Small intestine (tissue), 16 donors: ENCODE measurements at places on chromosomes 1 and 21.

DNA sequence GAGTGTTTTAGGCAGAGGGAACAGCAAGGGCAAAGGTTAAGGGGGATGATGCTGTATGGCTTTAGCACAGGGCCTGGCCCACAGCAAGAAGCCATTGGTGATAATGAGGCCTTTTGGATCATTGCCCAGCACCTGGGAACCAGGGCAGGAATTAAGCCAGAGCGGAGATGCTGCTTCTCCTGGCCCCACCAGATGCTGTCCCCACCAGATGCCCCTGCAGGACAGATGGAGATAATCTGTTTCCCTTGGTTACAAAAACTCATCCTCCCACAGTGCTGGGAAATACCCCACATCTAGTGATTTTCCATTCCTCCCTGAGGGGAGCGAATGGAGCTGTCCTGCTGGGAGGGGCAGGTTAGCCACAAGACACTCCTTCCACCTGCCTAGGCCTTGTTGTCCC lies 18.8 kb downstream of the OPRD1 start:
- no peaks in the 10 kb centered on the region for H3K27me3 ChIP-seq
- H3K36me3 ChIP-seq: no peaks in the 10 kb centered on the region
- H3K4me3 ChIP-seq: no peak overlapping the region
- no peak for DNase-seq

GRCh38 chr1:110356379-110356778 lies 17.2 kb downstream of the RBM15 start:
- H3K27me3 ChIP-seq: no peaks in the 10 kb centered on the region
- no peak overlapping the region for H3K27ac ChIP-seq
- no peaks in the 10 kb centered on the region for H3K4me1 ChIP-seq
- DNase-seq: peak; percentile 54
- H3K36me3 ChIP-seq: peaks cover 1% of the 10 kb centered on the region

DNA sequence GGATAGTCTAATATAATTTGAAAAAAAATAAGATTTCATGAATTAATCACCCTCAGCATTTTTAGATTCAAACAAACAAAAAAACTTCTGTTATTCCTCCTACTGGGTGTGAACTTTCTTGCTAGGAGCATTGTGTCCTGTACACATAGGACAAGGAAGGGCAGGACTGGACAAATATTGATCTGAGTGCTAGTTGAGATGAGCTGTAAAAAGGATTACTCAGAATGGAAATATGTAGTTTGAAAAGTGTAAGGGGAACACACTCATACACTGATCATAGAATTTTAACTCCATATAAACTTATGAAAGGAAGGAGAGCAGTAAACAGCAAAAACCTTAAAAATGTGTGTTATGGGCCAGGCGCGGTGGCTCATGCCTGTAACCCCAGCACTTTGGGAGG lies 156.5 kb upstream of the ZNF648 start:
- no peak overlapping the region for H3K27ac ChIP-seq
- H3K4me1 ChIP-seq: no peaks in the 10 kb centered on the region
- no peaks in the 10 kb centered on the region for H3K27me3 ChIP-seq
- DNase-seq: peak; percentile 34
- H3K36me3 ChIP-seq: no peaks in the 10 kb centered on the region

- no peaks in the 10 kb centered on the region for H3K27me3 ChIP-seq
- no peak for DNase-seq
- no peak overlapping the region for H3K4me3 ChIP-seq
- H3K4me1 ChIP-seq: no peaks in the 10 kb centered on the region
These were observed 34.5 kb upstream of the RALGPS2 start for GRCh38 chr1:178690496-178690895.

- H3K27ac ChIP-seq: no peak overlapping the region
- H3K36me3 ChIP-seq: no peaks in the 10 kb centered on the region
- DNase-seq: peak; percentile 19
- no peaks in the 10 kb centered on the region for H3K4me1 ChIP-seq
- H3K4me3 ChIP-seq: no peak overlapping the region
These were observed 218.0 kb upstream of the KIAA0040 start for GRCh38 chr1:175410560-175410959.

DNA sequence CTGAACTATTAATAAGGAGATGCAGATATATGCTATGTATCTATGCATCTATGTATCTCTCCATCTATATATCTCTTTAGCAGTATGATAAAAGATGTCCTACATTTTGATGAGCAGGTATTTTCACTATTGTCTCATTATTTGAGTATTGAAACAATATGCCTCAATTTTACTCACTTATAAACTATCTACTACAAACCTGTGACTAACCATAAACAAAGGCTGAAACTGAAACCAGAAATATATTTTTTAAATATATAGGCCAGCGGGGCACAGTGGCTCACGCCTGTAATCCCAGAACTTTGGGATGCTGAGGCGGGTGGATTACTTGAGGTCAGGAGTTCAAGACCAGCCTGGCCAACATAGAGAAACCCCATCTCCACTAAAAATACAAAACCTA lies 22.0 kb downstream of the EIF4G3 start:
- no peak overlapping the region for H3K4me3 ChIP-seq
- H3K4me1 ChIP-seq: no peaks in the 10 kb centered on the region
- H3K27ac ChIP-seq: no peak overlapping the region
- no peaks in the 10 kb centered on the region for H3K27me3 ChIP-seq
- no peak for DNase-seq

DNA sequence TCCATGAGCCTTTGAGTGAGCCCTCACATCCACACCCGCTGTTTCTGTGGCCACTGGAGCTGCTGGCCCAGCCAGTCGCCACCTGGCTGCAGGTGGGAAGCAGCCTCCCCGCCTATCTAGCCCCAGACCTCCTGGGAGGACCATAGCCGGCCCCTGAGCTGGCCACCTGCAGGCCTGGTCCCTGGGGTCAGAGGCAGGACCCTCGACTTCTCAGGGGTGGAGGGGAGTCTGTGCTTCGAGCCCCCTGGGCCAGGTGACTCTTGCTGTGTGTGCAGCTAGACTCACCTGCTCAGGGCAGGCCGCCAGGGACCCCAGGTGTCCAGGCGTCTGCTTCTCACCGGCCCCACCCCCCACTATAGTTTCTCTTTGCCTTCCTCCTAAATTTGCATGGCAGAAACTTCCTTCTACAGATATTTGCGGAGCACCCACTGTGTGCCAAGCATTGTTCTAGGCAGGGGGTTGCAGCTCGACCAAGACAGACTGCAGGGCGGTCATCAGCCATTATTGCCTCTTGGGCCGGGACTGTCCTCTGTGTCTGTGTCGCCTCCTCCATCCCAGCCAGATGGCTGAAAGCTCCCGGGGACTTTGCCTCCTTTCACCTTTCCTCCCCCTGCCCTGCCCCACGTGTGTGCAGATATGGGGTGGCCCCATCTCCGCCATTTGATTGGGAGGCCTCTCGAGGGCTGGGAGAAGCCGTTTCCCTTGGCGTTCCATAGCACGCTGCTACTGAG lies 27.3 kb downstream of the SPSB1 start:
- peak; percentile 89 for DNase-seq
- H3K4me1 ChIP-seq: peaks cover 13% of the 10 kb centered on the region
- H3K4me3 ChIP-seq: no peak overlapping the region
- no peaks in the 10 kb centered on the region for H3K27me3 ChIP-seq

- DNase-seq: no peak
- H3K4me1 ChIP-seq: no peaks in the 10 kb centered on the region
- H3K27ac ChIP-seq: no peak overlapping the region
- H3K36me3 ChIP-seq: no peaks in the 10 kb centered on the region
- no peak overlapping the region for H3K4me3 ChIP-seq
- no peaks in the 10 kb centered on the region for H3K27me3 ChIP-seq
These were observed 26.9 kb downstream of the EDARADD start for GRCh38 chr1:236421022-236421421.

DNA sequence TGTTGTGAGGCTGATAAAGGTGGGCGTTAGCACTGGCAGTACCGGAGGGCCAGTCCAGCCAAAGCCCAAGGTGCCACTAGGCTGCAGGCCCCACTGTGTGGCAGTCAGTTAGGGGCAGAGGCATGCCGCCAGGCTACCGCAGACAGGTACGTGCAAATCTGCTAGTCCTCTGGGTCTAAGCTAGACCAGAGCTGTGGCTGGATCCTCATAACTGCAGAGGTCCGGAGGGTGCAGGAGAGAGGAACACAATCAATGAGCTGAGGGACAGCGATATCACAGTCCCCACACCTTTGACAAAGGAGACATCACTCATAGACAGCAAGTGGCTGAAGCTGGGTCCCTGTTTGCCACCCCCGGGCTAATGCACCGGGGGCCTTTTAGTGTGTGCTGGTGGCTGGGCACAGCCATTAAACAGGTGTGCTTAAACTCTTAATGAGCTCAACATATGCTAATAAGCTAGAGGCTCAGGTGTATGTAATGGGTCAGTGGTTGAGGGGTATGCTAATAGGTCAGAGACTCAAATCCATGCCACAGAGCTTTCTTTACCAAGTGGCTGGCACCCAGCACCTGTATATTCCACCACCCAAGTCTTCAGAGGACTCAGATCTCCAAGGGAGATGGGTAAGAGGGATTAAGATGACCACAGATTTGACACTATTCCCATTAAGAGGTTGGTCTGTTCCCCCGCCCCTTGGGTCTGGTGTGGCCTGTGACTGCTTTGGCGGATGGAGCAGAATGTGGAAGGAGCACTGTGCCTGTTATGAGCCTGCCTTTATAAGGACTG lies 82.0 kb downstream of the GLIS1 start:
- no peaks in the 10 kb centered on the region for H3K4me1 ChIP-seq
- H3K27me3 ChIP-seq: peaks cover 2% of the 10 kb centered on the region
- no peak overlapping the region for H3K4me3 ChIP-seq

- H3K4me1 ChIP-seq: no peaks in the 10 kb centered on the region
- no peaks in the 10 kb centered on the region for H3K27me3 ChIP-seq
- H3K4me3 ChIP-seq: no peak overlapping the region
- no peaks in the 10 kb centered on the region for H3K36me3 ChIP-seq
- no peak for DNase-seq
- H3K27ac ChIP-seq: no peak overlapping the region
These were observed 25.3 kb upstream of the ATP5PO start for GRCh38 chr21:33940881-33941245.

- H3K4me3 ChIP-seq: no peak within 1 kb of the TSS
- no peaks in the 10 kb centered on the region for H3K4me1 ChIP-seq
- H3K27ac ChIP-seq: no peak within 1 kb of the TSS
- no peaks in the 10 kb centered on the region for H3K27me3 ChIP-seq
These were observed at the start of gene PLA2G2D for GRCh38 chr1:20119347-20119746. Gene PLA2G2D (minus strand): TSS chr1:20119536. CDS start chr1:20119498, 38 bp downstream.

- no peaks in the 10 kb centered on the region for H3K27me3 ChIP-seq
- H3K27ac ChIP-seq: no peak overlapping the region
- no peaks in the 10 kb centered on the region for H3K36me3 ChIP-seq
- H3K4me3 ChIP-seq: no peak overlapping the region
- no peak for DNase-seq
- no peaks in the 10 kb centered on the region for H3K4me1 ChIP-seq
These were observed 131.9 kb upstream of the BEND5 start for GRCh38 chr1:48908606-48909005.

DNA sequence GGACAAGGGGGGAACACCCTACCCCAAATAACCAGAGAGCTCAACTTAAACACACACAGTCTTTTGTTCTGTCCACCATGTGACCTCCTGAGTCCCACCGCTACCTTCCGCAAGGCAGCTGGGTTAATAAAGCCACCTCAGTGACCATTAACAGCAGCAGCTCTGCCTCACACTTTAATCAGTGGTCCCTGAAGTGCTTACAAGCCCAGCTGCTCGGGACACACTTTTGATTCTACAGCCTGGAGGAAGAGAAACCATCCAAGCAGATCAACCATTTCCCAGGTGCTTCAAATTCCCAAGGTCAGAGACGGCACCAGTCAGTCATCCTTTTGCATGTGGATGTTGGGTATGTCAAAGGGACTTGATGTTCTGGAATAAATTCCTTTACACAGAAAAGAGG lies 70.1 kb downstream of the KCNJ15 start:
- H3K36me3 ChIP-seq: no peaks in the 10 kb centered on the region
- no peaks in the 10 kb centered on the region for H3K27me3 ChIP-seq
- no peak overlapping the region for H3K4me3 ChIP-seq
- no peaks in the 10 kb centered on the region for H3K4me1 ChIP-seq

GRCh38 chr1:172382990-172383389 lies 37.5 kb upstream of the C1orf105 start:
- DNase-seq: no peak
- H3K27me3 ChIP-seq: no peaks in the 10 kb centered on the region
- no peaks in the 10 kb centered on the region for H3K36me3 ChIP-seq
- H3K4me1 ChIP-seq: no peaks in the 10 kb centered on the region
- H3K4me3 ChIP-seq: no peak overlapping the region

DNA sequence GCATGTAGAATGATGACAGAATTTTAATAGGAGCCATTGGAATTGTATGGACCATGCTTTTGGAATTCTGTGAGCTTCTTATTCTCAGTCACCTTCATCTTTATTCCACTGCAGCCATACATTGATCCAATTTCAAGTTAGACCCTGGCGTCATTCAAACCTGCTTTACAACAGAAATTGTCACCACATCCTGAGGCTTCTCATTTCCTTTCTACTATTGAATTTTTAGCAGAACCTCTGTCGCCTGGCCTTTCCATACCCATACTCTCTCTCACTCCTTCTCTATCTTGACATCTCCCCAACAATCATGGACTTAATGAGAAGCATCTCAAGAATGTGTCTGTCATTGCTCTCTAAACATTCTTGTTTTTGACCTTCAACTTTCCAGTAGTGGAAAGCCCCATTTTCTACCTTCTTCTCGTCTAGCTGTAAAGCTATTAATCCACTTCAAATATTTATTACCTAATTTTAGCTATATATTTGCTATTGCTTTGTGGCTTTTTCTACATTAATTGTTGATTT lies 74.1 kb downstream of the CRB1 start:
- no peak overlapping the region for H3K4me3 ChIP-seq
- H3K27ac ChIP-seq: no peak overlapping the region
- H3K4me1 ChIP-seq: no peaks in the 10 kb centered on the region

- no peak for DNase-seq
- H3K27ac ChIP-seq: no peak overlapping the region
- no peaks in the 10 kb centered on the region for H3K4me1 ChIP-seq
- H3K4me3 ChIP-seq: no peak overlapping the region
These were observed 3.7 kb upstream of the SLC2A5 start for GRCh38 chr1:9073143-9073542.

DNA sequence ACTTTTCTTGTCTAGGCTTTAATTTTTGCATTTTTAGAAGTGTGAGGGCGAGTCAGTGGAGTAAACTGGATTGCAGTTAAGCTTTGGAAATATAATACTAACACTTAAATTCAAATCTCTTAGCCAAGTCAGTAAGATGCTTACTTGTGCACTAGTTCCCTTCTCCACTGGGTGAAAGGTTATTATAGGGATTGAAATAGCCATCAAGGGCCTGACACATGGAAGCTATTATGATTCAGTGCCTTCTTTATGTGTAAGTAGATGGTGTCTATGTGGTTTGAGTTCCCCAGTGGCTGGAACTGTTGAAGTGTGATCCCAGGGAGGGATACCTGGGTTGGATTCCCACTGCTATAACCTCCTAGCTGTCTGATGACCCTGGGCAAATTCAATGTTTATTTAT lies 24.7 kb upstream of the DMRTA2 start:
- H3K27me3 ChIP-seq: no peaks in the 10 kb centered on the region
- no peaks in the 10 kb centered on the region for H3K36me3 ChIP-seq
- DNase-seq: no peak

GRCh38 chr1:19460535-19461219 lies 24.7 kb downstream of the CAPZB start:
- no peaks in the 10 kb centered on the region for H3K27me3 ChIP-seq
- H3K4me3 ChIP-seq: no peak overlapping the region
- no peak for DNase-seq
- H3K4me1 ChIP-seq: peaks cover 13% of the 10 kb centered on the region
- no peaks in the 10 kb centered on the region for H3K36me3 ChIP-seq
- no peak overlapping the region for H3K27ac ChIP-seq
